ENCODE measurements at places on chromosomes 11 and 22.

DNA sequence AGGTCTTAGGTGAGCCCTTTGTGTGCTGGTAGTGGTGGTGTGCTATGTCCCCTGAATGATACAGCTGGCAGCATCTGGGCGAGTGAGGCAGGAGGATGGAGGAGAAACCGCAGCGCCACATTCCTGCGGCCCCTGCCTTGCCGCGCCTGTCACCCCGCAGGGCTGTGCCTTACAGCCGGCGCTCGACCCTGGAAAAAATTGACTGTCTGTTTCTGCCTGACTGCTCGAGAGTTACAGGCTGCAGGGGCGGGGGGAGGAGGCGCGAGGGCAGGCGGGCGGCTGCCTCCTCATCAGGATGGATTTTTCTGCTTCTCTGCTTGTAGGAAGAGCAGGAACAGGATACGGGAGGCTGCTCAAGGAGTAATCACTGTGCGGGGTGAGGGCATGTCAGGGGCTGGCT, 443.4 kb downstream of the MIAT start:
- no peak for DNase-seq

GRCh38 chr22:46568102-46568809, 30.8 kb upstream of the CELSR1 start:
- no peak for DNase-seq

GRCh38 chr11:57464539-57465181, 4.3 kb downstream of the RTN4RL2 start:
- DNase-seq, result no peak

DNA sequence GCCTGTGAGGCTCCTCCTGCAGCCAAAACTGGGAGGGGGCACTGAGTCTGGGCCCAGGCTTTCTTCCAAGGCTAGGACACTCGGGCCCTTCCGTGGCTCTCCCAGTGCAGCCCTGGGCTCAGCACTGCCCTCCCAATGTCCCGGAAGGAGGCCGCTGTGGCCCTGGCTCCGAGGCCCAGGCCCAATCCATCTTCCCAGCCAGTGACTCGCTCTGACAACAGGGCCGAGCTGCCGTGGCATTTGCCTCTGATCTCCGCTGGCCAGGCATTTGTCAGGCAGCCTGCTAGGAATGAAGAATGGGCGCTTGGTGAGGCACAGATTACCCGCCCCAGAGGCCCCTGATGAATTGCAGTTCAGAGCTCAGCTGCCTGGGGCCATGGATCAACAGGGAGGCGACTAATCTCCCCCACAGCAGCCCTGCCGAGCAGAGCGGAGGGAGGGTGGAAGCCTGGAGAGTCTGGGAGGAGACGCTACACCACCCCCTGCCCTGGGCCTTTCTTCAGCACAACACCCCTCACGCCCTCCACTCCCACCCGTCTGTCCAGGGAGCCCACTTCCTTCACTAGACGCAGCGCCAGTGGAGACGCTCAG, 8.3 kb downstream of the FXYD2 start:
- DNase-seq, result no peak

- DNase-seq, result no peak
These were observed 87.9 kb downstream of the ALX4 start for GRCh38 chr11:44221992-44222391.

DNA sequence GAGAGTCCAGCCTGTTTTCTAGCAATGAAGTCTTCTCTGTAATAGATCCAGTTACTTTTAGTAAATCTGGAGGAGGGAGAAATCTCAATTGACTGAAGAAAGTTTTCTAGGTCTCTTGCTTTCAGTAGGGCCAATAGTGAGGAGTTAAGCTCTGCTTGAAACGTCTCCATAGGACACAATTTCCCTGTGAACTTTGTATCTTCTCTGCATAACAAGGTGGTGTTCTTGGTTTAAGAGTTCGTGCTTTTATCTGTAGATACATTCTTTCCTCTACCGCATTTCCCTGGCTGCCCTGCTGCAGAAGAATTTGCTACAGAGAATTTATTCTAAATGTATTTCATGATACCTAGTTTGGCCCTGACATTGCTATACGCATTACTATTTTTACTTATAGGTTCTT, 183.1 kb downstream of the ARHGAP42 start:
- no peak for DNase-seq

GRCh38 chr11:69654660-69655478, 13.9 kb downstream of the CCND1 start:
- DNase-seq, result no peak

GRCh38 chr22:29143941-29144785, 61.5 kb upstream of the EMID1 start:
- no peak for DNase-seq

DNA sequence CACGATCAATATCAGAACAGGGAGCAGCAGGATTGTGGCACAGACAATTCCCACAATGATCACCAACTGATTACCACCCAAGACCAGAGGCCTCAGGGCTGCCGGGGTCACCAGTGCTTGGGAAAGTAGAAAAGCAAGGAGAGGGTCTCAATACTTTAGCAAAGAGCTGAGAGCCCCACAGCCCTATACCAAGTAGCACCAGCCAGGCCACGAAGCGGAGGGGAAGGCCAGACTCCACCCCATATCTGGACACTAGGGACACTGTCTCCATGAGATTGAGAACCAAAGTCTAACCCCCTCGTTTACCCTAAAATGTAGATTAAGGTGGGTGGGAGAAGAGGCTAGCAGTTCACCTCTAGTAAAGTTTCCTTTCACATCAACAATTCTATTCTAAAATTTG, 24.1 kb upstream of the SCN2B start:
- DNase-seq, result no peak

DNA sequence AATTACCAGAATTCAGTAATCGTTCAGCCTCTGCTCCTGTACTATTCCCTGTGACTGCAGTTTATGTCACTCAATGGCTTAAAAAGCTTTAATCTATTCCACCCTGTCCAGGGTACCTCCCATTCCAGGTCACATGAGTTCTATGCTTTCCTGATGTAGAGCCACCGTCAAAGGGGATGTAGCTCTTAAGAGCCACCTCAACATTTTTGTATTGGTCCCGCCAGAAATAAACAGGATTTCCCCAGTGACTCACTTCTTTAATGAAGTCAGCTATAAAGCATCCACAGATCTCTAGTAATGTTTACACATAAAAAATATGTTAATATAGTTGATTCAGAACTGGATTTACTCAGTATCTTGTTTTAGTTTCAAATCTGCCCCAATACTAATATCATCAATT, 1.3 kb upstream of the OR8D1 start:
- DNase-seq, result no peak

- DNase-seq, result no peak
These were observed 104.1 kb upstream of the MTNR1B start for GRCh38 chr11:92865352-92865751.

Data from stimulated activated CD4-positive, alpha-beta T cell treated with anti-CD3 and anti-CD28 coated beads, Interleukin-1b, Interleukin-23, amount 100 ng/mL, for 1 hour (primary cell).